Stimulated activated effector memory CD8-positive, alpha-beta T cell treated with anti-CD3 and anti-CD28 coated beads, Interleukin-12 subunit alpha, Interleukin-12 subunit beta, amount 100 ng/mL, for 72 hours (primary cell): ENCODE measurements at places on chromosomes 11 and 22.

GRCh38 chr22:33803371-33804282 lies 116.6 kb downstream of the LARGE1 start:
- DNase-seq, result no peak

GRCh38 chr11:20443596-20443995 lies 56.1 kb downstream of the PRMT3 start:
- no peak for DNase-seq

DNA sequence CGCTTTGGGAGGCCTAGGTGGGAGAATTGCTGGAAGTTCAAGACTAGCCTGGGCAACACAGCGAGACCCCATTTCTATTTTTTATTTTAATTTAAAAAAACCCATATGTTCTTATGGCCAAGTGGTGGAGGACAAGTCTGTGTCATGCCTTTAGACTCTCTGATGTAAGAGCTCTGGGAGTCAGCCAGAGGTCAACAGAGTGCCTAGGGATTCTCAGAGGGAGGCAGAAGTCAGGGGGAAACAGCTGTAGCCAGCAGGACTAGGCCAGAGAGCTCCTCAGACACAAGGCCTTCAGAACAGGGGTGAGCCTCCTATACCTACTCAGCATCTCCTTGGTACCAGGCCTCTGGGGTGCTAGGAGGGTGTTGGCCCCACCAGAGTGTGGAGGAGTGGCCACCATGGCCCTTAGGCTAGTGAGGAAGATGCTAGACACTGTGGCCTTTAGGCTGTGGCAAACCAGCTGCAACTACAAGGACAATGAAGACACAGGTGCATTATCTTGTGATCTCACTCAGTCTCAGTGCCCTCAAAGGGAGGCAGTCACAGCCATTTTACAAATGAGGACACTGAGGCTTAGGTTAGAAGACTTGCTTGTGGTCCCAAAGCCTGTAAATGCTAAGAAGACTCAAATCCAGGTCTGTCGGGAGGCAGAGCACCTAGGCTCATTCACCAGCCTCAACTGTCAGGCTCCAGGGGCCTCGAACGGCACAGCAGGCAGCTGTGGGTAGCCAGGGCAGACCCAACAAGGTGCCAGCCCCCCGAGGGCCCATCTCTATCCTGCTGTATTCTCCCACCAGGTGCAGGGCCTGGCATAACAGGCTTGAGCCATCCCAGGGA lies 5.0 kb downstream of the ZP1 start:
- no peak for DNase-seq

GRCh38 chr11:35134403-35135148 lies 4.4 kb upstream of the CD44 start:
- no peak for DNase-seq

- no peak for DNase-seq
These were observed 128.3 kb downstream of the OSBP2 start for GRCh38 chr22:30823015-30823370.

DNA sequence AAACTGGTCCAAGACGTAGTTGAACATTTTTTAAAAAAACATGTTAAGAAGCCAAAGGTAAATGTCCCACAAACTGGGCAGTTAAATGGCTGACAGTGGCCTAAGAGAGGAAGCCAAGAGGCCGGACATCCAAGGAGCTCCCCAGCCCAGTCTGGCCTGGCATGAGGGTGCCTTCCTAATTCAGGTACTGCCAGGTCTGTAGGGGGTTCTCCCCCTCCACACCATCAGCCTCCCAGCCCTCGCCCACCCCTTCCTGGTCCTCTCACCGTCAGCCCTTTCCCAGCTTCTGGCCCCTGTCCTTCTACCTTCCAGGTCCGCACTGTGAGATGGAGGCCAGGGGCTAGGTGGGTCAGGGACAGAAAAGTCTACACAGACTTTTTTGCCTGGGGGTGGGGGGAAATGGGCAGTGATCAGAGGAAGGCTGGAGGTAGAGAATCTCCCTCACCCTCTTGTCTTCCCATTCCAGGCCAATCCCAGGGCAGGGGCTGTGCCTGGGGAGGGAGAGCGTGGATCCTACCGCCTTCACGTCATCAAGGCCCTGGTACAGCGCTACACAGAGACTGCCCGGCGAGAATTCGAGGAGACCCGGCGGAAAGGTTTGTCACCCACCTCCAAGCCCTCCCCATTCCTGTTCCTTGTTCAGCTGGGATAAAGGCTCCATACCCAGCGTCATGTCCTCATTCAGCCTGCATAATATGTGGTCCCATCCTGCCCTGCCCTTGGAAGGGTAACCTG lies 6.0 kb downstream of the ART5 start:
- no peak for DNase-seq
